ENCODE measurements at places on chromosomes 6 and 20. TPM values are rescaled to one million over a fixed set of nuclear protein-coding genes. Genes with fewer than 3 reads are reported as not detected.

Gene MAN1A1
- 82.0 TPM for polyA plus RNA-seq

Gene TRIM10
- polyA plus RNA-seq, result 0.44 TPM

- DNase-seq, result no peak
These were observed 427.0 kb downstream of the EYS start for GRCh38 chr6:65280060-65280459.

- DNase-seq, result no peak
These were observed 213.7 kb downstream of the CDKAL1 start for GRCh38 chr6:20747991-20748390.

GRCh38 chr20:8144282-8145245 is 12.5 kb downstream of the PLCB1 start:
- no peak for DNase-seq

DNA sequence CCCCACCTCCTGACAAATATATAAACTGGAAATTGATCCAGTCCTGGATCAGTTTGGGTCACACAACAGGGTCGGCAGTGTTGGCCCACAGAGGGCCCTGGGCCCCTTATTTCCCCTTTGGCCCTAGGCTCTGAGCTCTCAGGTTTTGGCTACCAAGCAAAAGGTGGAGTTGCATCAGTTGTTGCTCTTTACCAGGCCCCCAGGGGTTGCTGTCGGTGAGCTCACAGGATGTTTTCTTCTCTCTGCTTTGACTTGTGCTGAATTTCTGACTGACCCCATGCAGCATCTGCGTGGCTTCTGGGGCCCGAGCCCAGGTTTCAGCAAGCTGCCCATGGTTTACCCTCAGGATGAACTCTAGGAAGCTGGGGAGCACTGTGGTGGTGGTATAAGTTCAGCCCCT is 44.6 kb downstream of the PPARD start:
- no peak for DNase-seq

DNA sequence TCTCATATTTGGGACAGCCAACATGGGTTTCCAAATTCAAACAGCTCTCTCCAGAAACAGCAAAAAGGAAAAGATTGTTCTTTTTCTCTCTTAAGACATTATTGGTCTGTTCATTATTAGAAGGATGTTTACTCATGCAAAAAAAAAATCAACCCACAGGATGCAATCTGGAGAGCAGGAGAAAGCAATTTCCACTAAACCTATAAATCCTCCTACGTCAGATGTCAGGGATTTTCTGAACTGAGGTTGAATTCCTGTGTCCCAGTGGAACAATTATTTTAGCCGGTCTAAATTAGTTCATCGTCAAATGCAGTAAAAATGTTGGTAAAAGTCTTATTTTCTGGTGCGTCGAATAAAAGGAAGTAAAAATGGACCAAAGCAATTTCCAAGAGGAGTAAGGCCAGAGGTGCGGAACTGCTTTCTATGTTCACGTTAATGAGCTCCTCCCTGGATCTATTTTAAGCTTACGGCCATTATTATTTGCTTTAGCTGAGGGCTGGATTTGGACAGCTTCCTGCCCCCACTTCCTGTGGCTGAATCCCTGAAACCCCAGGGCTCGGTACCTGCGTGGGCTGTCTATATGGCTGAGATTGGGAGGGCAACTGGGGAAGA is at the start of gene GABRR1:
Gene GABRR1 (minus strand): TSS at position 60 of the 612 bp plus-strand sequence. CDS start 36 bp downstream, at position 24.
- DNase-seq, result peak; percentile 34

GRCh38 chr6:100612094-100612493 is 147.4 kb upstream of the SIM1 start:
- no peak for DNase-seq
